Stimulated activated CD4-positive, alpha-beta T cell treated with anti-CD3 and anti-CD28 coated beads, Interleukin-1b, Interleukin-23, amount 100 ng/mL, for 1 hour (primary cell): ENCODE measurements at places on chromosomes 1 and 21.

GRCh38 chr1:9166289-9167235, 37.7 kb upstream of the GPR157 start:
- no peak for DNase-seq

GRCh38 chr1:68313735-68314134, 81.4 kb upstream of the WLS start:
- DNase-seq: no peak

DNA sequence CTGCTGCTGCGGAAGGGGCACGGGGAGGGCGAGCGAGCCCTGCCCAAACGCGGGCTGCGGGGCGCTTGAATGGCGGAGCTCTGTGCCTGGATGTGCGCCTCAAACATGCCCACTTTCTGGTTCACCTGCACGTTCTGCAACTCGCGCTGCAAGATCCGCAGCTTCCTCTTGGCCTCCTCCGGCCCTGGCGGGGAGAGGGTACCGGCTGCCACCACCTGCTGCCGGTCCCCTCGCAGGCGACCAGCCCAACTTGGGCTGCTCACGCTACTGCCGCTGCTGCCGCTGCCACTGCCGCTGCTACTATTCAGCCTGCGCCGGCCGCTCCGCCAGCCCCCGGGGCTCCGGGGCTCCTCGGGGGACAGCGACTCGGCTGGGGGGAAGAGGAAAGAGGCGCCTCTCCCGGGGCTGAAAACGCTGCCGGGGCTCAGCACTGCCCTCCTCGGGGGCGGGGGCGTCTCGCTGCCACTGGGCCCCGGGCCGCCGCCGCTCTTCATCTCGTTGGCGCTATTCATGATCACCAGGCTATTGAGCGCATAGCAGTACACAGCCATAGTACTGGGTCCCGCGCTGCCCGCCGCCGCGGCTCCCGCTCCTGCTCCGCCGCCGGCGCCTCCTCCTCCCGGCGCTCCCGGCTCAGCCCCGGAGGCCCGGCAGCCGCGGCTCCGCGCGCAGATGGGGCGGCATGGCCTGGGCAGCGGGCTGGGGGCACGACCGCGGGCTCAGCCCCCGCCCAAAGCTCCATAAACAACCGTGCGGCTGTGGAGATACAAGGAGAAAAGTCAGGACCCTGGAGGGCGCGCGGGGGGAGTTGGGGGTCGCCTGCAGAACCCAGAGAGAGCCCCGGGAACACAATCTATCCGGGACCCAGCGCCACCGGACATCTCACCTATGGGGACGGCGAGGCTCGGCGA, 1.9 kb downstream of the ITPKB start:
- no peak for DNase-seq

GRCh38 chr1:209597499-209597898, 14.0 kb downstream of the CAMK1G start:
- DNase-seq: no peak

GRCh38 chr1:54047384-54048305, 5.4 kb downstream of the TMEM59 start:
- DNase-seq: no peak
